Brain pericyte (primary cell): ENCODE measurements at places on chromosomes 12 and 14.

- DNase-seq, result no peak
Observed at GRCh38 chr14:85061256-85061655, 468.7 kb upstream of the FLRT2 start.

DNA sequence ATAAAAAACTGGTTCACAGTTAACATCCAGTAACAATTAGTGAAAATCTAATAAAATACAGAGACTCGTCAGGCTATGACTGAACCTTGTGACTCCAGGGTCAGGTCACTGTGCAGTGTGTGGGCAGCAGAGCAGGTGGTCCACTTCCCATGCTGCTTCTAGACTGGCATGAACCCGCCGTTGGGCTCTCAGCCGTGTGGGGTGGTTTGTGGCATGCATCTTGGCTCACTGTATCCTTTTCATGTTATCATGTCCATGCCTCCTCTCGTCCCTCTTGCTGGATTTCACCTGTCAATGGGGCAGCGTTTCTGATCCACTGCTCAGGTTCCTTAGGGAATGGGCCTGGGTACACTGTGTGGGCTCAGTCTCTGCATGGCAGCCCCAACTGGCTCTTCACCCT is 57.3 kb downstream of the EP400 start:
- DNase-seq, result no peak

DNA sequence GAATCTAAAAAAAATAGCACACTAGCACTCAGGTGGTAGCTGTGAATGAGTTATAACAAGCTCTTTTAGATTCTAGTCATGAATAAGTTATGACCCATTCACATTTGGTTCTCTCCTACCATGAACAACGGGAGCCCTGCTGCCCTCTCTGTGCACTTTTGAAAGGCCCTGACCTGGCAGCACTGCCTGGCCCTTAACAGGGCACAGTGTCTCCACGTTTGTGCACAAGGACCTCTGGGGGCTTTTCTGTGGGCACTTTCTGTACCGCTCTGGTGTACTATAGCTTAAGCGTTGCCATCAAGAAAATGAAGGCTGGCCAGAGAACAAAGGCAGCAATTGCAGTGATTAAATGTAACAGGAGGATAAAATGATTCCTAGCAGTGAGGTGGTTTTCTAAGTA is 21.2 kb downstream of the CCDC92 start:
- DNase-seq, result no peak

- no peak for DNase-seq
Observed at GRCh38 chr12:27779416-27779919, 565 bp upstream of the KLHL42 start.

- DNase-seq, result no peak
Observed at GRCh38 chr14:68076451-68076850, 256.9 kb downstream of the RAD51B start.

GRCh38 chr12:16482726-16483125 is 123.2 kb downstream of the LMO3 start:
- no peak for DNase-seq

DNA sequence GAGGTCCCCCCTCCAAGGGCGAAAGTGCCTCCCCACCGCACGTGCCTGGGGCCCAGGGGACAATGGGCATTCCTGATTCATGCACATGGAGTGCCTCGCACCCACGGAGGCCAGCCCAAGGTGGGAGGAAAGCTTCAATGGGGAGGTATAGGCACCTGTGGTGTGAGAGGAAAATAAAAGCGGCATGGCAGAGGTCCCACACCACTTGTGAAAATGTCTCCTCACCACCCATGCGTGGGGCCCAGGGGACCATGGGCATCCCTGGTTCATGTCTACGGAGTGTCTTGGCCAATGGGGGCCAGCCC is 384.7 kb downstream of the ALG10 start:
- DNase-seq, result no peak

- no peak for DNase-seq
Observed at GRCh38 chr12:10354071-10354470, 35.8 kb downstream of the KLRK1 start.

DNA sequence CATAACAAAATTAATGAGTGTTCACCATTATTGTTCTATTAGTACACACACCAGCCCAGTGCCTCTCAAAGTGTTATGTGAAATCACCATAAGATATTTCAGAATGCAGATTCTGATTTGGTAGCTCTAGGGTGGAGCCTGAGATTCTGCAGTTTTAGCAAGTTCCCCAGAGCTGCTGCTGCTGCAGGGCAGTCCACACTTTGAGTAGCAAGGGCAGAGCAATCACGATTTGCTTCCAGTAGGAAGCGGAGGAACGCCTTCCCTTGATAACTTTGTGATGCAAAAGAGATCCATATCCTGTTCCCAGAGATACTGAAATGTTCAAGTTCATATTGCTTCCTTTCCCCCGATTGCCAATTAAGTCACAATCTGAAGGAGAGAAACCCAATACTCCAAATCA is 57.9 kb downstream of the SLC17A8 start:
- DNase-seq, result no peak

GRCh38 chr12:1083889-1084262 is 92.9 kb downstream of the ERC1 start:
- DNase-seq, result no peak

- no peak for DNase-seq
Observed at GRCh38 chr12:88390811-88391210, 189.5 kb downstream of the KITLG start.

- DNase-seq, result no peak
Observed at GRCh38 chr12:125684968-125685790, 619.9 kb downstream of the AACS start.

DNA sequence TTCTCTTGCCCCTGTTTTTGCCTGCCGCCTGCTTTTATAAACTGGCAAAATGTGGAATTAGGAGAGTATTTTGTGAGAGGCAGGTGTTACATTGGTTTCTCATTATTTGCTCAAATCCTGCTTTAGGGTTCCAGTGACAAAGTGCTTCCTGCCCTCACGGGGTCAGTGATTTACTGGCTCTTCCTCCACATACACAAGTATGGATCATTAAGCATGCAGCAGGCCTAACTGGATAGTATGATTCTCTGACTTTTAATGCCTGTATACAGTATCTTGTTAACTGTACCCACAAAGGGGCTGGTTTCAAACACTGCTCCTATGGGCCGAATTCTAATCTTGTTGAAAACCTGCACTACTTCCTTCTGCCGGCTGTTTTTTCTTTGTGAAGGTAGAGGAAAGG is 63.2 kb downstream of the PTCSC3 start:
- DNase-seq, result no peak

DNA sequence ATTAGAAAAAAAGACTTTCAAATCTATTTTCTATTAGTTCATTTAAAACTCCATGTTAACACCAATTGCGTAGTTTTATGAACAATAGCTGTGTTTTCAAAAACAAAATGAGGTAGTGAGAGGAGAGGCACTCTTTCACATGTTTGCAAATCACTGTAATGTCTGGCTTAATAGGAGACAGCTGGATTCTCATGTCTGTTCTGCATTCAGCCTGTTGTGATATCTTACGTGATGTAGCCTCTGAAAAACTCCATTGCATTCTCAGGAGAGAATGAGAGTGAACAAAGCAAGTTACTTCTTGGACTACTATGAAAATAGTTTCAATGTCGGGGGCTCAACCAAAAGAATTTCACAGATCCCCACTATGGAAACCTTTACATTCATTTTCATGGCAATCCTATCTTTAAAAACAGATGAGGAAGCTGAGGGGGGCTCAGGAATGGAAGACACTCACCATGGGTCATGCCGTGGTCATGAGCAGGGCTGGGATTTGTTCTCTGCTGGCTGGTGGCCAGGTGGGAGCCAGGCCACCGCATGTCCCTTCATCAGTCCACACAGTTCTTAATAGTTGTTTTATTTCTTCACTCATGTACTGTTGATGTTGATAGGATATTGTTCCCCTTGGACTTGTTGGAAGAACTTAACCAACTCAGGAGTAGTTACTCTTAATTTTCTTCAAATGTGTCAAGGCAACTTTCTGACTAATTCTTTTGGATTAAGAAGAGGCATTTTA is 346.2 kb upstream of the FAR2 start:
- no peak for DNase-seq

- DNase-seq, result no peak
Observed at GRCh38 chr12:88310069-88310468, 168.0 kb downstream of the TMTC3 start.

GRCh38 chr12:130780325-130780724 is 58.7 kb downstream of the STX2 start:
- no peak for DNase-seq

- DNase-seq, result peak; percentile 18
Observed at GRCh38 chr14:53278602-53279506, 125.7 kb upstream of the DDHD1 start.

DNA sequence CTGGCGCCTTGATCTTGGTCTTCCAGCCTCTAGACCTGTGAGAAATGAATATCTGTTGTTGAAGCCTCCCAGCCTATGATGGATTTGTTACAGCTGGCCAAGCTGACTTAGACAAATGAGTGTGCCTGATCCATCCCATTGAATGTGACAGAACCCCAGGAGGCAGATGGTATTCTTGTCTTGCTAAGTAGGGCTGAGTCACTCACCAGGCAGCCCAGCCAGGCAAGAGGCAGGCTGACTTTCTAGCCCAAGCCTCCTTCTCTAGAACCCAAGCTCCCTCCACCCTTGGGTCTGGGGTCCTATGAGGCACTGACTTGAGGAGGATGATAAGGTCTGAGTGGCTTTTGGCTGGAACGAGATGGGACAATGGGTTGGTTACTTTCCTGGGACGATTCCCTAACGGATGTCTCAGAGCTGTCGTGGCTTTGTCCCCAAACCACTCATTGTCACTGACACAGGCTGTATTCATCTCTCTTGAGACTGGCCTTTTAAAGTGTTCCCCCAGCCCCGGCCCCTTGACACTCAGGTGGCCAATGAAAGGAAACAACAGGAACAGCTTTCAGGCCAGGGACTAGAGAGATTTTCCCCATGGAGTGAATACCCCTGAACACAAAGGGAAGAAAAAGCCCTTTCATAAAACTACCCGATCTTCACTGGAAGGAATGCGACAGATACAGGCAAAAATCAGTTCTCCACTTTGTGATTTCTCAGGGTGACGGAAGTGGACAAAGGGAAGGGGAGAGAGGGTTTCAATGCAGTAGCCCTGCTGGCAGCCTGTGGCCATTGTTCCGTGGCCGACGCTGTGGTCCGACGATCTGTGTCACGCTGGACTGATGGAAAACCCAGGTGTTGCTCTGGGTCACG is 264.2 kb downstream of the AACS start:
- DNase-seq, result no peak

DNA sequence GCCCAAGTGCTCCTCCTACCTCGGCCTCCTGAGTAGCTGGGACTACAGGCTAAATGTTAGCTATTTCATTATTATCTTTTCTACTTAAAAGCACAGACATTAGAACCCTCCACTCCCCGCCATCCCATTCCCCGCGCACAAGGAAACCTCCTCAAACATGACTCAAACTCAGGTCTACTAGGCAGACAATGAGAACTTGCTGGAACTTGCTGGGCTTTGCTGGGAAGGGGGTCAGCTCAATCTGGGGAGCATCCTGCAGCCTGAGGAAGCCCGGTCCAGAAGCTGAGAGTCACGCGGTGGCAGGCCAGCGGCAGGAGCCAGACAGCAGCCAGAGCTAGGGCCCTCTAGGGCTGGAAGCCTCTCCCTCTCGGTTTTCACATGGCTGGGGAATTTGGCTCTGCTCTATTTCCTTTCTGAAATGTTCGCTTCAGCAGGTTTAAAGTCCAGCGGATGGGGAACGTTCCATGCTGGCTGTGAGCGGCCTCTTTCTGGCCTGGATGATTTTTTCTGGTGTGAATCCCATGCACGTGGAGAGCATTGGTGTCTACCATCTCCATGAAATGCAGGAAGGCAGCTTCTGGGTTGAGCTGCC is 68.5 kb downstream of the SLC6A12 start:
- no peak for DNase-seq

GRCh38 chr14:89479802-89480201 is 62.8 kb upstream of the FOXN3 start:
- DNase-seq, result no peak

DNA sequence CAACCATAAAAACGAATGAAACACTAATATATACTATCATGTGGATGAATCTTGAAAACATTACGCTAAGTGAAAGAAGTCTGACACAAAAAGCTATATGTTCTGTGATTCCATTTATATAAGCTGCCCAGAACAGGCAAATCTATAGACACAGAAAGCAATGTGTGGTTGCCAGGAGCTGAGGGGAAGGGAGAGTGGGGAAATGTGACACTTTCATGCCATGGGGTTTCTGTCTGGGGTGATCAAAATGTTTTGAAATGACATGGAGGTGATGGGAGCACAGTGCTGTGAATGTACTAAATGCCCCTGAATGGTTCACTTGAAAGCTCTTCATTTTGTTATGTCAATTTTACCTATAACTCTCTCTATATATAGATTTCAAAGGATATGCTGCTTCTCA is 30.1 kb downstream of the ATG14 start:
- no peak for DNase-seq

GRCh38 chr12:74906224-74906623 is 303.4 kb downstream of the KCNC2 start:
- DNase-seq, result no peak

DNA sequence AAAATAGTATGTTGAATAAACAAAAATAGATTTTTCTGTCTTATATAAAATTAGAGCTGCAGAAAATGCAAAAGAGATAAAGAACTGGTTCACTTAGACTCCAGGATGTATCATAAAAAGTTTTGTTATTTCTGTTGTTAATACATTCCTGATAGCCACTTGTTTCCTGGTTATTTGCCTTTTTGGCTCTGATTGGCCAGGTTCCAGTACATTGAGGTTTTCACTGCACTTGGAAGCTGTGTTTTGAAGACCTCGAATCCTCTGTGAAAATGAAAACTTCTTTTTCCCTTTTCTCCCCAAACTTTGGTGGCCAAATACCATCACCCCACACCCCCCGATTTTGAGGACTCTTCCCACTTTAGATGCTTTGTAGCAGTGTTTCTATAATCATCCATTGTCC is 525.3 kb downstream of the MED13L start:
- DNase-seq, result no peak

DNA sequence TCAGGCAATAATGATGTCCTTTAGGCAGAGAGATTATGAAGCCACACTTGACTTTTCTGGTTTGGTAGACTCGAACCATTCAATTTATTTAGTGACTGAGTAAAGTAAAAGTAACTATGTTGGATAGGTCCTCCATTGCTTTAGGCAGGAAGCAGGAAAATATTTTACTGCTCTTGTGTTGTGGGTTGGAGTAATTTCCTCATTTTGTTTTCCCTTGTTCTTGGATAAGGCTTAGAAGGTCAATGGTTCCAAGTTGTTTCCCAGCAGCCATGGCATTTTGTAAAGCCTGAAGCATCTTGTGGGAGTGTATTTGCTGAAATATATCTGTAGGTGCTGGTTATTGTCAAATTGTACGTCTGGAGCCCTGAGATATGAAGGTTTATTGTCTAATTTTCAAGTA is 161.2 kb upstream of the SLC38A2 start:
- DNase-seq, result no peak

- DNase-seq, result no peak
Observed at GRCh38 chr14:34104489-34105397, 153.9 kb upstream of the EGLN3 start.

- DNase-seq, result no peak
Observed at GRCh38 chr12:6644257-6644596, 3.0 kb downstream of the ACRBP start.

GRCh38 chr12:57227315-57228115 is 2.0 kb upstream of the SHMT2 start:
- no peak for DNase-seq
